Smooth muscle cell of the brain vasculature (primary cell): ENCODE measurements at places on chromosomes 4 and X.

DNA sequence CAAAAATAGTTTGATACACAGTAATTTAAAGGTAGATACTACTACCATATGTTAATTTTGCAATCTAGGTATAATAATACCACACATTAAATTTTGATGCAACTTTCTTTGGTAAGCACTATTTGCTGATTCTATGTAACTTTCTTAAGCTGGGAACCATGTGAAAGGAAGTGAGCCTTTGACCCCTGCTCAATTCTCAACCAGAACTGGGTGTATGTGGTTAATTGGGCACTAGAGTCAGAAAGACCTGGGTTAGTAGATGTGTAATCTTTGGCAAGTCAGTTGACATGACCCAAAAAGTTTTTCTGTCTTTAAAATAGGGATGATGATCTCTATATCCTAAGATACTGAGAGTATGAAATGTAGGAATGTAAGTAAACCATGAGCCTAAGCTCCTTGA is 22.4 kb downstream of the TLR2 start:
- no peak for DNase-seq

- no peak for DNase-seq
Observed at GRCh38 chr4:9999956-10000561, 21.2 kb downstream of the SLC2A9 start.

DNA sequence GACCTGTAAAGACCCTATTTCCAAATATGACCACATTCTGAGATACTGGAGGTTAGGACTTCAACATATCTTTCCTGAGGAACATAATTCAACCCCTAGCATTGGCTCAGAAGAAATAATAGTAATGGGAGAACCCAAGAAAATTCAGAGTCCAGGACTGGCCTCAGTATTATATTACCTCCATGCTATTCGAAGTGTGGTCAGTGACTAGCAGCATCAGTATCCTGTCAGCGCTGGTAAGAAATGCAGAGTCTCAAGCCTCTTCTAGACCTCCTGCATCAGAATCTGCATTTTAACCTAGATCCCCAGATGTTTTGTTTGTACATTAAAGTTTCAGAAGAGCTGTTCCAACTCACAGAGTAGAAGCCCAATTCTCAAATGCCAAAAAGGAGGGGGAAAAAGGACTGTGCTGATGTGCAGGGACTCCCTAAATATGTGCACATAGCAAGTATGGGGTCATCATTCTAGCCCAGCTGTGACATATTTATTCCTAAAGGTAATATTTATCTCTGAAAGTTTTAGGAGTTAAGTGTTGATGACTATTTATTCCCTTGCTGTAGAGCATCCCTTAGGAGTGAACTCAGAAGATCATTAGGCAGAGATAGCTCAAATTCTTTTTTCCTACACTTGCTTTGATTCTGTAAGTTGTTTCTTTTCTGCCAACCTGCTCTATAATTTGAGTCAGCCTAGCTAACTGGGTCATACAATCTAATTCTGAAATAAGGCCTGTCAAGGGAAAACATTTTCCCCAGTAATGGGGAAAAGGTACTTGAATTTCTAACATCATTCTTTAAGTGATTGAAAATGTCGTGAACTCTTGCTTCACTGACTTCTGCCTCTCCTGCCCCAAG is 361.9 kb downstream of the ARHGAP24 start:
- no peak for DNase-seq

- DNase-seq: no peak
Observed at GRCh38 chr4:67558493-67558892, at the start of gene STAP1. Gene STAP1, plus strand, starts transcription at chr4:67558727. Its CDS starts 83 bp downstream, at chr4:67558810.

- no peak for DNase-seq
Observed at GRCh38 chr4:80308466-80308822, 27.1 kb upstream of the CFAP299 start.

DNA sequence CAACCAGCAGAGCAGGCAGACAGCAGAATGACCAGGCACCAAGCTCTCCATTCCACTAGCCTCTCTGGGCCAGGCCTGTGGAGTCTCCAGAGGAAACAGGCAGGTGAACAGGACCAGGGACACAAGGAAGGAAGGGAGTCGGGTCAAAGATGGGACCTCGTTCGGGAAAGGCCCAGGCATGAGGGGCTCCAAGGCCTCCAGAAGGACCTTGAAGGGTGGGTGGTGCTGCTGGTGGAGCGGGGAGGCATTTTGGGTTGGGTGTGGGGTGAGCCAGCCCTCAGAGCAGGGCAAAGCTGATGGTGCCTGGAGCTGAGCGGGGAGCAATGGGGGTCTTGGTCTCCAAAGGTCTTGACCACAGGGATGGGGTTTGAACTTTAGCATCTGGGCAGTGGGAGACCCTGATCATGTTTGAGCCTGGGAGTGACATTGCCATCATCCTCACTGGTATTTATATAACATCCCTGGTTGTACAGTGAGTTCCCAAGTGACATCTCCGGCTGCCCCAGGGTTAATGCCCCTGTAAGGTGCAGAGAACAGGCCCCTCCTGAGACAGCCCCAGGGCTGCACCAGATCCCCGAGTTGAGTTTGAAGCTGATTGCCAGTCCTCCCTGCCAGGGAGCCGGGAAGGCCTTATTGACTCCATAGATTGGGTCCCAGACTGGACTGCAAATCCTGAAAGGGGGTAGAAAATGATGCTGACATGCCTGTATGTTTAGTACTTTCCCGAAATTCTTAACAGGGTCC is 52.7 kb downstream of the PSAPL1 start:
- no peak for DNase-seq

DNA sequence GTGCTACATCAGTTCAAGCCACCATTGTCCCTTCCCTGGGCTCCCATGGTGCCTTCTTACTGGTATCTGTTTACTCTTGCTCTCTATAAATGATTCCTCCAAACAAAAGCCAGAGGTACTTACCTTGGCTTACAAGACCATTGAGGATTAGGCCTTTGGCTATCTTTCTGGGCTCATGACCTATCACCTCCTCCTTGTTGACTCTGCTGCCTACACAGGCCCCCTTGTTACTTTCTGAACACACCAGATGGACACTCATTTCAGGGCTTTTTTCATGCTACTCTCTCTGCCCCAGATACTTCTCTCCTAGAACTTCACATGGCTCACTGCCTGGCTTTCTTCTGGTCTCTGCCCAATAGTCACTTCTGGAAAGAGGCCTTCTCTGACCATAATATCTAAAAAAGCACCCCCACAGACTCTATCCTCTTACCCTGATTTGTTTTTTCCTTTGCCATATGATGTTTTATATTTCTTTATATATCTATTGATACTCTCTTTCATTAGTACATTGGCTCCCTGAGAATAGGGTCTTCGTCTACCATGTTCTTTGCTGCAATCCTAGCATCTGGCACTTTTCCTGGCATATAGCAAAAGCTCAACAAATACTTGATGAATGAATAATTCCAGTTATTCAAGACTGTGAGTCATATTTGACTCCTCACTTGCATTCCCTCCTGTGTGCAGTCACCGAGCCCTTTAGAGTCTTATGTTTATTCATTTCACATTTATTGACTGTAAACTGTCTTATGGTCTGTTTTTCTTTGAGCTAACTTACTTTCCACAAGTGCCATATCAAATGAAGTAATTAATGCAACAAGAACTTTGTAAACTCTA is 27.1 kb upstream of the TAPT1 start:
- no peak for DNase-seq

DNA sequence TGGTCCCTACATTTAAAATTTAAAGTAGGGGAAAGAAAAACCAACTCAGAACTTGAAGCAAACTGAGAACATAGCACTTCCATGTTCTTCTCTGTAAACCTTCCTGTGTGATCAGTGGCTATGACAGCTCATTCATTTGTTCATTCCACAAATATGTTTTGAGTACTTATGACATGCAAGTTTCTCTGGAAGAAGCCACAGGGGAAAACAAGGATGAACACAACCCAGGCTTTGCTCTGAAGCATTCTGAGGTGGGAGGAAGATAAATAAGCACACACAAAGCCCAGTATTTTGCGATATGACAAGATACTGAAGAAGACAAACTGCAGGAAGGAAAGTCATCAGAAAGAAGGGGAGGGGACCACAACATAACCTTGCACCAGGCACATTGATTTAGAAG is 96.4 kb downstream of the CHIC2 start:
- no peak for DNase-seq

- DNase-seq: no peak
Observed at GRCh38 chr4:11546391-11547175, 117.9 kb upstream of the HS3ST1 start.

- no peak for DNase-seq
Observed at GRCh38 chr4:124065936-124066335, 646.6 kb downstream of the ANKRD50 start.

DNA sequence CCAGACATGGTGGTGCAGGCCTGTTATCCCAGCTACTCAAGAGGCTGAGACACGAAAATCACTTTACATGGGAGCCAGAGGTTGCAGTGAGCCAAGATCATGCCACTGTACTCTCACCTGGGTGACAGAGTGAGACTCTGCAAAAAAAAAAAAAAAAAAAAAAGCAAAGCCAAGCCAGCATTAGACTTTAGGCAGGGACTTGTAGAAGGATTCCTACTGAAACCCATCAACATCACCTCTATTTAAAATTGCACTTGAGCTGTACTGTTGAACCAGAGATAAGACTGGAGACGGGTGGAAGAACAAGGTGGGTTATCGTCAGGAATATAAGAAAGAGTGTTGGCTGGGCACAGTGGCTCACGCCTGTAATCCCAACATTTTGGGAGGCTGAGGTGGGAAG is 15.7 kb upstream of the AFAP1 start:
- DNase-seq: no peak

DNA sequence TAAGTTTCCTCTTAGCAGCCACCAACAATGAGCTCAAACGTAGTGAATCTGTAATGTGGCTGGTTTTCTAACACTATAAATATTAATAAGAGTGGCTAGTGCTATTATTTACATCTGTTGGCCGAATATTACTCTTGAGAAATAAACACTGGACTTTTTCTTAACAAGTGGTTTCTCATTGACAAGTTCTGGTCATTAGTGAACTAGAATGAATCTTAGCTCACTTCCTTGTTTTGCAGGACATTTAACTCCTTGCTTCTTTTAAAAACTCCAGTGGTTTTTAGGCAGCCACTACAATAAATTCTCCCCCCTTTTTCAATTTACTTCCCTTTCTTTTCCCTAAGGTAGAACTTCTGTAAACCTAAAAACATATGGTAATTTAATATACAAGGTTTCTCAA is 177.2 kb downstream of the ARAP2 start:
- DNase-seq: no peak

DNA sequence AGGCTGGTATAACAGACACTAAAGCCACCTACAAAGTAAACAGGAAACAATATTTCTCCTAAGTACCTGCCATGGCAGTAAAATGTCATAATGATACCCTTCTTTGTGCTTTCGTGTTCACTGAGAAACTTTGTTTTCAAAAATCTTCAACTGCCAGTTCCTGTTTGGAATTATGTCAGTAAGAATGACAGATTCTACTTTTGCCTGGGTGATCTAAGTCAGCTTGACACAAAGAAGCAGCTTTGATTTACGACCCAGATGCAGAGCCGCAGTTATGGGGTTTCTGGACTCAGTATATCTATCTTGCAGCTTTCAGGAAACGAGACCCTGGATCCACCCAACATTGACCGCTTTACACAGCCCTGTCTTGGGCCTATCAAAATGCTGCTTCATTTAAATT is 71.2 kb downstream of the SNX25 start:
- DNase-seq: no peak

DNA sequence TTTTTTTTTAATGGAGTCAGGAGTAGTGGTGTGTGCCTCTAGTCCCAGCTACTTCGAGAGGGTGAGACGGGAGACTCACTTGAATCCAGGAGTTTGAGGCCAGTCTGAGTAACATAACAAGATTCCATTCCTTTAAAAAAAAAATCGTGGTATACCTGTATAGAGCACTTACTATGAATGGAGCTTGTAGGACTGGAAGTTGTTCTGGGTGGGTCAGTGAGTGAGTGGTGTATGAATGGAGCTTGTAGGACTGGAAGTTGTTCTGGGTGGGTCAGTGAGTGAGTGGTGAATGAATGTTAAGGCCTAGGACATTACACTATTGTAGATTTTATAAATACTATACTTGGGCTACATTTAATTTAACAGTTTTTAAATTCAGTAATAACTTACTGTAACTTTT is 2.9 kb upstream of the SLC10A7 start:
- DNase-seq: no peak

DNA sequence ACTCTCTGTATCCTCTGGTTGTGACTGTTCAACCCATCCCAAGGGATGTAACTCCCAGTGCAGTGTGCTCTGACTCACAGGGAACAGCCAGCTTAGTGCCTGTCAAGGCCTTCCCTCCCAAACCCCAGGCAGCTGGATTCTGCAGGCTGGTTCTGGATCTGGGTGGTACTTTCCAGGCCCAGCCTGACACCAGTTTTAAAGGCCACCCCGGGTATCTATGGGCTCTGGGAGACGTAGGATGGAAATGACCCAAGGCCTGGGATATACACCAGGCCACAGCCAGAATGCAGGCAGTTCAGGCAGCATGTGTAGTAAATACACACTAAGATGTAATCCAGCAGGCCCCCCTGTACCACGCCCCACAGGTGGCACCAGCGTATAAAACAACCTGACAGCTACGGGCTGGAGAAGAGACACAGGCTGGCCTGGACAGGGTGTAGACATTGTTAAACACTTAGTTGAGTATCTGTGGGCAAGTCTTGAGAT is 64.2 kb downstream of the SPINK2 start:
- no peak for DNase-seq

DNA sequence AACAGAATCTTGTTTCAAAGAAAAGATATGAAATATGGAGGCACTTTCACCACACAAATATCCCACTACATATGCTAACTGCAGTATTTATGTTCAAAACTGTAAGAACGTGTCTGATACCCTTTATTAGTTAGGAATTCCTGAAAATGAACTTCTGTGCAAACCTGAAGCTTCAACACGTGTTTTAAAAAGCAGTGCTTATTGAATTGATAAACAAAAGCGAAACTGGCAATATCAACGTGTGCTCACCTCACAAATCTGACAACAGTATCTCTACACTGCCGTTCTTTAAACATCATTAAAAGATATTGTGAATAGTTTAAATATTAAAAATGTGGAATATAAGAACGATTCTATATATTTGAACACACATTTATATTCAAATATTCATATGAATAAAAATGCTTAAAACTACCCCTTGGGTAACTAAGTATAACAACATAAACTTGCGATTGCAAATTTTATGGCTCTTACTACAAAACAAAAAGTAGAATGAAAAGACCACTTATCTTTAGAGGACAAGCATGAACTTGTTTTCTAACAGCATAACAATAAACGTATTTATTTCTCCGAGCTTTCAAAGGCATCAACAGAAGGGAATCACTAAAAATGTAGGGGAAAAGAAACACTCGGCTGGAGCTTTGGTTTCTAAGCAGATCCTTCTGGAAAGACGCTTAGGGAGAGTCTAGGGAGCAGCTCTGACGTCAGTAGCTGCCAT is at the start of gene LRP2BP:
Gene LRP2BP, minus strand, starts transcription at position 687 of the 718 bp plus-strand sequence. CDS start 17,738 bp downstream, outside the sequence.
- peak; percentile 72 for DNase-seq

- DNase-seq: no peak
Observed at GRCh38 chr4:135120195-135120594, 918.6 kb upstream of the PABPC4L start.
